ENCODE measurements at places on chromosomes 16 and 17.

DNA sequence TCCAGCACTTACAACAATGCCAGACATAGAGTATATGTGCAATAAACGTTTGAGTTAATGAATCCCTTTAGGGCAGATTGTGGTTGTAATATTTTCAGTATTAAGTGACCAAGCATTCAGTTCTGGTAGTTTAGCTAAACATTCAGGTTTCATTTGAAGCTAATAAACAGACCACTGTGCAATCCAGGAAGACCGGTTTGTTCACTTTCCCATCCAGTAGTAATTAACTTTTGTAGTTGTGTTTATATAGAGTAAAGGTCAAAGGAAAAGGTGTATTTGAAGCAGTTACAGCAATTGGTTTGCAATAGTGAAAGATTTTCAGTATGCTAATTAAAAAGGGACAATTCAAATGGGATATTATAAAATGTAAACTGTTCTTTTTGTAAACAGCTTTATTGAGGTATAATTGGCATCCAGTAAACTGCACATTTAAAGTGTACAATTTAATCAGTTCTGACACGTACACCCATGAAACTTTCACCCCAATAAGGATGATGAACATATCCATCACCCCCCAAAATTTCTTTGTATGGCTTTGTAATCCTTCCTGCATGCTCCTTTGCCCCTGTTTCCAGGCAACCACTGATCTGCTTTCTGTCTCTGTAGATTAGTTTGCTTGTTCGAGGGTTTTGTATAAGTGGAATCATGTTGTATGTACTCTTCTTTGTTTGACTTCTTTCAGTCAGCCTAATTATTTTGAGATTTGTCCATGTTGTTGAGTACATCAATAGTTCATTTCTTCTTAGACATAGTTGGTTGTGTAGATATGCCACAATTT, 26.3 kb downstream of the MRTFB start:
- no peak for DNase-seq

DNA sequence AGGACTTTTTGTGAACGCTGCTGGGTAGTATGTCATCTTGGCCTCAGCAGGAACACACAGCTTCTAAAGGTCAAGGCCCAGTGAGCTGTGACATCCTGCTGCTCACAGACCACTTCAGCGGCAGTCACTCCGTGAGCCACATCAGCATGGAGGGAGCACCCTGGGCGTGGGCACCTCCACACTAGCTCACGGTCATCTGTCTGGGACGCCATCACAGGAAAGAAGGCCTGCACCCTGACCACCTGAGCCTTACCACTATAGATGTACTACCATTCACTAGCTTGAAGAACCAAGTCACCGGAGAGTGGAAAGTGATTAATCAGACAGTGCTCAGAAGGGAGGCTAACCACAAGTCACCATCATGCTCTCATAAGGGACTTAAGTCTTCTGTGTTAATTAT, 3.3 kb downstream of the AXIN1 start:
- no peak for DNase-seq

- no peak for DNase-seq
These were observed 3.8 kb downstream of the IL21R start for GRCh38 chr16:27405546-27406451.

- no peak for DNase-seq
These were observed 3.1 kb downstream of the TMEM92 start for GRCh38 chr17:50277357-50277754.

DNA sequence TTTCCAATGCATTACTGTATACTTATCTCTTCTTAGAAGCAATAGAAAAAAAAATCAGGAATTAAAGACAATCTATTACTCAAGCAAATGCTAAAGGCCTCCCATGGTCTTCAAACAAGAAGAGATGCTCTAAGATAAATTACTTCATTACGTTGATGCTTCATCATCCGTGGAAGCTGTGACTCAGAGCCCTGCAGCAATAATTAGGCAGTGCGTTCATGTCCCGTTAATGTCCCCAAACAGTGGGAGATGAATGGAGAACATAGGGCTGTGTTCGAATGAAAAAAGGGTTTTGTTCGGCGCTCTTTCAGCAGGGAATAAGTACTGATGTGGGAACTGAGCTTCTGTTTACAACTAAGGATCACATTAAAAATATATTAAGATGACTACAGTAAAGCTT, 15.9 kb upstream of the PDXDC1 start:
- DNase-seq = no peak

DNA sequence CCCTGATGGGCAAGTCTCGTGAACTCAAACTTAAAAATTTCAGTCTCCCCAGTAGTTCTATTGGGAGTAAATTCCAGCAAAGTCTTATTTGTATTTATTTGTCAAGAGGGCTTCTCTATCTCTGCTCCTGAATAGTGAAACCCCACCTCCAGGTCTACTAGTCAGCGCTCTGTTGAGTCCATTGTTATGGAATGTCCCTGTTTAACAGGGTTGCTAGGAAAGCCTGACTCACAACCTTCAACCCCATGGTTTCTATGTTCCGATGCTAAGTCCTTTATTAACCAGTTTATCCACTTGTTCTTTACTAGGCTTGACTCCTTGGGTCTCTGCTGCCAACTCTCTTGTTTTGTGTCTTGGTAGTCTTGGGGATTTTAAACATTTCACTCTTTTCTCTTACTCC, 250.7 kb upstream of the MYOCD start:
- no peak for DNase-seq

- no peak for DNase-seq
These were observed 3.8 kb upstream of the SPEM1 start for GRCh38 chr17:7416323-7416722.

DNA sequence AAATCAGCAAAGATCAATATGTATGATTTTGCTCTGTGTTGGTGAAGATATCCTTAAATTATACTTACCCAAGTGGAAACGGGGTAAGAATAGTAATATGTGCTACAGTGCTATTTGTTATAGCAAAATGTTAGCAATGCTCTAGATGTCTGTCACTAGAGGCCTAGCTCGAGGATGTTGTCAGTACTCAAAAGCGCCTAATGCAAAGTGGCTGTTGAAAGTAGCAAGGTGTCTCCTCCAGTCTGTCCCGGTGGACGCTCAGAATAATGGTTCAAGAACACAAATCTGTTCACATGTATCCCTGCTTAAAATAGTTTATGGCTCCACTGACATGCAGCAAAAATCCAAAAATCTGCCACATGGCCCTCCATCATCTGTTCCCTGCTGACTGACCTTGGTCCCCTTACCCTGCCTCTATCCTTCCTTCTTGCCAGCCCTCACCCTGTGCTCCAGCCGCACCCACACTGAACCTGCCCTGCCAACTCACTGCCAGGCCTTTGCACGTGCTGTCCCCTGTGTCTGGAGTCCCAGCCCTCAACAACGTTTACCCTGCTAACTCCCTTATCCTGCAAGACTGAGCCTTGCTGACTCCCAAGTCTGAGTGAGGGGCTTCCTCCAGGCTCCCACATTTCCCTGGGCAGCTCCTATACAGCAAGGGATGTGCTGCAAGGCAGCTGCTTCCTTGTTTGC, 9.6 kb upstream of the RNF112 start:
- no peak for DNase-seq

DNA sequence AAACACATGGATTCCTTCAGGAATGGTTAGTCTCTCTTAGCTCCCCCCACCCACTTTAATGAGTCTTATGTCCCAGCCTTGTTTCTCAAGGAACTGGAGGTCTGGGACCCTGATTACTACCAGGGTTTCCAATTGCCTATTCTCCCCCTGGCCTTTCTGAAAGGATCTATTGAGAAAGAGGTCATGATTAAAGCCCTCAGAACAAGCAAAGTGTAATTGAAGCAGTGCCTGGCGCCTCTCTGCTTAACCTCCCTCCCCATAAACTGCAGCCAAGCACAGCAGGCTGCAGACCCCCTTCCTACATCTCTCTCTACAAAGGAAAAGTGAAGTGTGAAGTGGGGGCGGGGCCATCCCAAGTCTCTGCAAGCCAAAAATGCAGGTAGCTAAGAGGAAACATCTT, 159.7 kb upstream of the CDH11 start:
- DNase-seq = no peak

- DNase-seq = no peak
These were observed 90.4 kb downstream of the RBFOX3 start for GRCh38 chr17:79520167-79521165.

GRCh38 chr16:12455287-12455798, 348.3 kb downstream of the CPPED1 start:
- peak; percentile 5 for DNase-seq

DNA sequence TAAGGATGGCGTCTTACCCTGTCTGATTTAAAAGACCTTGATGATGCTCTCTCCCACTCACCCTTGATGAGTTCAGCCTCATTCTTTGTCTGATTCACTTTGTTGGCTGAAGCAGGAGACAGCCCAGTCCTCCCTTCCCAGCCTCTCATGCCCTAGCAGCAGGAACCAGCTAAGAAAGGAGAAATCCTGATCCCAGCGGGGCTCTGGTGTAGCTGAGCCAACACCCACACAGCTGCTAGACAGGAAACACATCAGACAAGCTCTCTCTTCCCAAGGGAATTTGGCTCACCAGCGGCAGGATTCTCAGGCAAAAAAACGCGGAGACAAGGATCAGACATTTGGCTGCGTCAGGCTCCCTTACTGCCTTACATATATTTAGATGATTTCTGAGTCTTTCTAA, 211.5 kb downstream of the CDH11 start:
- no peak for DNase-seq
